ENCODE measurements at places on chromosomes 2 and 18.

GRCh38 chr2:9077691-9078090 lies 74.2 kb upstream of the MBOAT2 start:
- no peak for DNase-seq

DNA sequence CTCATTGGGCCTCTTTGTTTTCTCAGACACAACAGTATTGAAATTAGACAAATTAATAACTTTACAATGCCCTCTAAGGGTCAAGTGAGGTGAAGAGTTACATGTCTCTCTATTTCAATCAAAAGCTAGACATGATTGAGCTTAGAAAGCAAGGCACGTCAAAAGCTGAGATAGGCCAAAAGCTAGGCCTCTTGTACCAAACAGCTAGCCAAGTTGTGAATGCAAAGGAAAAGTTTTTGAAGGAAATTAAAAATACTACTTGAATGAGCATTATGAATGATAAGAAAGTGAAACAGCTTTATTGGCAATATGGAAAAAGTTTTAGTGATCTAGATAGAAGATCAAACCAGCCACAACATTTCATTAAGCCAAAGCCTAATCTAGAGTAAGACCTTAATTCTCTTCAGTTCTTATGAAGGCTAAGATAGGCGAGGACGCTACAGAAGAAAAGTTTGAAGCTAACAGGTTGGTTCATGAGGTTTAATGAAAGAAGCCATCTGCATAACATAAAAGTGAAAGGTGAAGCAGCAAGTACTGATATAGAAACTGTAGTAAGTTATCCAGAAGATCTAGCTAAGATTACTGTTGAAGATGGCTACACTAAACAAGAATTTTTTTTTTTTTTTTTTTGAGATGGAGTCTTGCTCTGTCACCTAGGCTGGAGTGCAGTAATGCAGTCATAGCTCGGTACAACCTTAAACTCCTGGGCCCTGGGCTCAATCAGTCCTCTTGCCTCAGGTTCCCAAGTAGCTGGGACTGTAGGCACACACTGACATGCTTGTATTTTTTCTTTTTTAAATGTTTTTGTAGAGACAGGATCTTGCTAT lies 65.5 kb downstream of the FAM117B start:
- no peak for DNase-seq

GRCh38 chr2:19812166-19812565 lies 89.6 kb downstream of the TTC32 start:
- no peak for DNase-seq

GRCh38 chr2:76149846-76150245 lies 439.1 kb upstream of the GCFC2 start:
- DNase-seq: no peak

DNA sequence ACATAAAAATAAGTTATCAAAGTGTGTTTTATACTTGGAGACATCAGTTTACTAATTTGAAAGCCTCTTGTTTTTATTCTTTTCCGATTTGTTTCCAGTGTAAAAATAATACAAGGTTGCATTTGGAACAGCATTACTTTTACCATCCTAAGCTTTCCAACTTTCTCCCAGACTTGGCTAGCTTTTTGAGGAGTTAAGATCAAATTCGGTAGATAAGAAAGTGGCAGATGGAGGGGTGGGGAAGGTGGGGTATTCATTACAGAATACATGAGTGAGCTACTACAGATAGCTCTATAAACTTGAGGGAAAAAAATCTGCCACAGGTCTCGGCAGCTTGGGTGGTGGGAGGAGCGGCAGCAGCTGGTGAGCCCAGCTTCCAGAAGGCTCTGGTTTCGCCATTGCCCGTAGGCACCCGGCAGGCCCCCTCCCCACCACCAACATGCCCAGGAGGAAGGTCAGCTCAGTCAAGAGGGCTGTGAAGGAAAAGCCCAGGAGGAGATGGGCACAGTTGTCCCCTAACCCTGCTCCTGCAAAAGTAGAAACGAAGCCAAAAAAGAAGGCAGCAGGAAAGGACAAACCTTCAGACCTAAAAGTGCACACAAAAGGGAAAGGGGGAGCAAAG lies 18.6 kb upstream of the RMC1 start:
- DNase-seq: no peak

DNA sequence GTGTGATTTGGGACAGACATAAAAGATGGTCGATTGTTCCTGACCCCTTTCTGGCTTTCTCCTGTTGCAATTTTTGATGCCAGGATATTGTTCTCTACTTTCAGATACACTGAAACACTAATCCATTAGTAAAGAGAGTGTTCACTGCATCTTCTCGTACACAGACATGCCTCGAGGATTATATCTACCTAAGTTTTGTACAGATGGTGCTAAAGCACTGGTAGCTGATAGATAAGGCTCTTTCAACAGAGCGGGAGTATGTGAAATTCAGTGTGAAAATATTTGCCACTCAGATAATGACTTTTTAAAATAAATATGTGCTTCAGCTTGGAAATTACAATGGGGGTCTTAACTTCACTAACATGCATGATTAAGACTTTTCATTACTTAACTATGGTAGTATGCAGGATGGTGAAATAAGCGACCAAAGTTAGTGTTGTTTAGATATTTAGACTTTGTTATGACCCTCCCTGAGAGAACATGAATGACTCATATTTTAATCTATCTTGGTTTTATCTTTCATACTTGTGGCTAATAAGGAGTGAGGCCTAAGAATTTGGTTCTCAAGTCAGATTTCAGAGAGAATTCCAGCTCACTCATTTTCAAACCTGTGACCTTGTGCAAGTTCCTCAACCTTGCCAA lies 474.9 kb downstream of the NRXN1 start:
- DNase-seq: peak; percentile 29

- no peak for DNase-seq
Measured at GRCh38 chr18:48095726-48096125, 165.3 kb upstream of the SMAD2 start.

Data from AG04449 (cell line).